Activated naive CD8-positive, alpha-beta T cell treated with anti-CD3 and anti-CD28 coated beads for 36 hours (primary cell): ENCODE measurements at places on chromosomes 12 and 14. TPM values are rescaled to one million over a fixed set of nuclear protein-coding genes. Genes with fewer than 3 reads are reported as not detected.

DNA sequence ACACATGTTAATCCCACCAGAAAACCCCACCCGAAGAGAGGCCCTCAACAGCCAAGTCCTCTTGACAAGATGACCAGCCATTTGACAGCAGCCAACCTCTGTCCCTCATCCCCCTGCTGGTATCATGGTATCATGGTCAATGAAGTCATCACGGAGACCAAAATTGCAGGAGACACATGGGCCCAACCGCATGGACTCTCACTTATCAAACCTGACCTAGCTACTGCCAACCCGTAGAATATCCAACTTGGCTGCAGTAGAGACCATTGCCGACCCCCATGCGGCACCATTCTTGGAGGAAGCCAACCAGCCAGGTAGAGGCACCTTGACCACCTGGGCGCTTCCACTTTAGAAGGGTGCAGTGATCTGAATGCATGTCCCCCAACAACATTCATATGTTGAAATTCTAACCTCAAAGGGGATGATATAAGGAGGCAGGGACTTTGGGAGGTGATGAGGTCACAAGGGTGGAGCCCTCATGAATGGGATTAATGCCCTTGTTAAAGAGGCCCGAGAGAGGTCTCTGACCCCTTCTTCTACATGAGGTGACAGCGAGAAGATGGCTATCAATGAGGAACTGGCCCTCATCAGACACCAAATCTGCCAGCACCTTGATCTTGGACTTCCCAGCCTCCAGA is 33.3 kb downstream of the DIO3 start:
- peaks cover 17% of the 10 kb centered on the region for H3K4me1 ChIP-seq
- H3K4me3 ChIP-seq, result no peak overlapping the region
- H3K27me3 ChIP-seq, result no peaks in the 10 kb centered on the region
- peaks cover 14% of the 10 kb centered on the region for H3K36me3 ChIP-seq

Gene SERPINA3
- total RNA-seq, result not detected

DNA sequence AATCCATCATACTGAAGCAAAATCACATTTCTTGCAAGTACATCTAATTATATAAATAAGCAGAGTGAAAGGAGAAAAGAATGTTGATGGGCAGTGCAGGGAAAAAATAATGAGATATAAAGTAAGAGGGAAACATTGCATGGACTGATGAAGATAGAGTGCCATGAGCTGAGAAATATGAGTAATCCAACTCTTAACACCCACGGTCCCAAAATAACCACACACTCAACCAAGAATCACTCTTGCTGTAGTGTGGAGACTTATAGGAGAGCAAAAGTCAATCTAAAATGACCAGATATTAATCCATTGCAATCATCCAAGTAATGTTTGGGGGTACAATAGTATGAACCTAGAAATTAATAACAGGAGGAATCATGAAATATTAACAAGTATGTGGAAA is 40.2 kb downstream of the MYF5 start:
- no peaks in the 10 kb centered on the region for H3K27me3 ChIP-seq
- H3K27ac ChIP-seq, result no peak overlapping the region
- no peak for DNase-seq
- no peaks in the 10 kb centered on the region for H3K36me3 ChIP-seq
- no peaks in the 10 kb centered on the region for H3K4me1 ChIP-seq
- H3K4me3 ChIP-seq, result no peak overlapping the region

Gene GDF3
- not detected for total RNA-seq

DNA sequence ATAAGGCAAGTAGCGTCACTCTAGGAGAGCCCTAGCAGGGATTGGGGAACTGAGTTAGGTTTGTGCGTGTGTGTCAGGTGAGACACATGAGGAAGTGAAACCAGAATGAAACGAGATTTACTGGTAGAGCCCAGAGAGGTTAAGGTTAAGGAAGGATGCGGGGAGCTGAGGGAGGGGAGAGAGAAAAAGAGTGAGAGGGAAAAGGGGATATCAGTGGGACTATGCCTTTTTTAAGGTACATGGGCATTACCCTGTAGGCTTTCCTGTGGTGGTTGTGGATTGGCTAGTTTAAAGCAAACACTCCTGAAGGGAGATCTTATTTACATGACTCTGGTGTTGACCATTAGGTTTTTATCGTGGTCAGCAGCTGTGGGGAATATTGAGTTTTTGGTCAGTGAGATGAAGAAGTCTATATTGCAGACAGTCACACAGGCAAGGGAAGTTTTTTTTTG is 13.9 kb downstream of the ZDHHC17 start:
- no peaks in the 10 kb centered on the region for H3K27me3 ChIP-seq
- peak overlapping the region; percentile 22 for H3K4me3 ChIP-seq
- peaks cover 58% of the 10 kb centered on the region for H3K4me1 ChIP-seq
- H3K27ac ChIP-seq, result peak overlapping the region; percentile 12

- DNase-seq, result peak; percentile 36
- peak overlapping the region; percentile 95 for H3K27ac ChIP-seq
- H3K36me3 ChIP-seq, result peaks cover 14% of the 10 kb centered on the region
- peaks cover 33% of the 10 kb centered on the region for H3K4me1 ChIP-seq
These were observed 45.5 kb upstream of the FAR2 start for GRCh38 chr12:29103539-29103974.

- no peak overlapping the region for H3K4me3 ChIP-seq
- H3K4me1 ChIP-seq, result peaks cover 7% of the 10 kb centered on the region
- H3K36me3 ChIP-seq, result no peaks in the 10 kb centered on the region
- H3K27me3 ChIP-seq, result no peaks in the 10 kb centered on the region
- H3K27ac ChIP-seq, result no peak overlapping the region
These were observed 45.5 kb downstream of the FGD4 start for GRCh38 chr12:32444895-32445294.

GRCh38 chr12:109892748-109893147 is 7.3 kb upstream of the TCHP start:
- no peak overlapping the region for H3K27ac ChIP-seq
- H3K36me3 ChIP-seq, result no peaks in the 10 kb centered on the region
- H3K4me1 ChIP-seq, result peaks cover 16% of the 10 kb centered on the region
- peak; percentile 13 for DNase-seq

Gene NKX2-1
- total RNA-seq, result not detected
